ENCODE measurements at places on chromosomes 16 and 17.

GRCh38 chr16:82623241-82623640 is 3.5 kb upstream of the CDH13 start:
- no peak for DNase-seq

- no peak for DNase-seq
Measured at GRCh38 chr16:89898201-89898967, 20.3 kb upstream of the MC1R start.

DNA sequence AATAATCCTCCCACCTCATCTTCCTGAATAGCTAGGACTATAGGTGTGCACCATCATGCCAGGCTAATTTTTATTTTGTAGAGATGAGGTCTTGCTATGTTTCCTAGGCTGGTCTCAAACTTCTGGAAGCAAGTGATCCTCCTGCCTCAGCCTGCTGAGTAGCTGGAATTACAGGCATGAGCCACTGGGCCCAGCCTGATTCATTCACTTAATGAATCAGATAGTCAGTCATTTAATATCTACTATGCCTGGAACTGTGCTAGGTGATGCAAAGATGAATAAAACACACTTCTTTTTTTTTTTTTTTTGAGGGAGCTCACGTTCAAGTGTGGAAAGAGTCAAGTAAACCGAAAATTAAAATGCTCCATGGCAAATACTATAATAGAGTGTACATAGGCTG is 39.4 kb downstream of the EFCAB13 start:
- DNase-seq = no peak

GRCh38 chr16:17453364-17454038 is 17.3 kb downstream of the XYLT1 start:
- no peak for DNase-seq

- DNase-seq = no peak
Measured at GRCh38 chr16:81838794-81839193, 59.7 kb downstream of the PLCG2 start.

GRCh38 chr16:10944249-10945064 is at the start of gene CLEC16A:
Gene CLEC16A, plus strand, starts transcription at chr16:10944564. Its CDS starts 154 bp downstream, at chr16:10944718.
- DNase-seq = peak; percentile 93

Measured in left kidney (tissue), 8 donors.